Fibroblast of skin of abdomen (primary cell): ENCODE measurements at places on chromosomes 4 and X.

DNA sequence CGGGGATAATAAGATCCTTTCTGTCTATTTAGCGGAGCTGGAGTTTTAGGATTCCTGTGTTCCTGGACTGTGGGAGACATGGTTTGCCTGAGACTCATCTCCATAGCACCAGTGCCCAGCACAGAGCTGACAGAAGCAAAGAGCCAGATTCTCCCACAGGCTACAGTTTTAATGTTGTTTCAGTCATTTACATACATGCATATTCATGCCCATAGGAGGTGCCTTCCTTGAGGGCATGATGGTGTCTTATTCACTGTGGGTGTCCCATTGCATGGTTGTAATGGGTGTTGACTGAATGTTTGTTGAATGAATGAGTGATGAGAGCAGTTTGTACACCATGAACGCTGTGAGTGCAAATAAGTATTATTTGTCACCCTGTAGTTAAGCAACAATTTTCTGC lies 260.6 kb downstream of the EVC2 start:
- no peak for DNase-seq

DNA sequence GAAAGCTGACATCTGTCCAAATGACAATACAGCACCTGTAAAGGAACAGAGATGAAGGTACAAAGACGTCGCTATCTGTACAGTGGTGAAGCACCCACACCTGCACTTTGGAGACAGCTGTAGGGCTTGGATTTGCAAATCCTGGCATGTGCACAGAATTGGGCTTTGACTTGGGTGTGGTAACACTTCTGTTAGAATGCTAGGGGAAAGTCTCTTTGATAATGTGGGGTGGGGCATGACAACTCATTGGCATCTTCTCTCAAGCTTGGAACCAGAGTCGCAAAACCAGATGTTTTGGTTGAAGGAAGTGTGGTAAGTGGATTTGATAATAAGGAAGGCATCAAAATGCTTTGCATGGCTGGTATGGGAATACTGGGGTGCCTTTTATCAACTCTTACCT lies 55.5 kb downstream of the VCX3B start:
- DNase-seq = no peak

- DNase-seq = no peak
These were observed 61.1 kb downstream of the ZNF518B start for GRCh38 chr4:10395971-10396580.

- DNase-seq = no peak
These were observed 320.8 kb upstream of the RASGEF1B start for GRCh38 chr4:81792521-81792920.

- no peak for DNase-seq
These were observed 13.1 kb downstream of the CCNQ start for GRCh38 chrX:153585827-153586226.
